ENCODE measurements at places on chromosomes 2 and 18.

DNA sequence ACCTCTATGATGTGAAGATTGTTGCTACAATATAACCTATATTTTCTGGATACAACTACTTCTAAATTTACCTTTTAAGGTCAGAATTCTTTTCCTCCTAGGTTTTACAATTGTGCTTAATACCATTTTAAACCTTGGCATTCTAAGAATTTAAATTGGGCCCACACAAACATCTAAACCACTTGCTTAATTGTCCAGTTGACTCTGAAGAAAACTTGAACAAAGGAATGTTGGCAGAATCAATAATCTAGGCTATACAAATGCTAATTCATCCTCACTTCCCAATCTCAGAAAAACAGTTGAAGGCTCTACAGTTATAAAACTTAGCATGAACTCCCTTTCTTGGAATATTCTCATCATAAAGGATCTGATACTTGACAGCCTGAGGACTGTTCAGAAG is 84.3 kb downstream of the RPRM start:
- no peak for DNase-seq

GRCh38 chr2:101675512-101675911 is 22.0 kb upstream of the MAP4K4 start:
- no peak for DNase-seq

- no peak for DNase-seq
These were observed 89.1 kb downstream of the ZEB2 start for GRCh38 chr2:144430722-144431391.

DNA sequence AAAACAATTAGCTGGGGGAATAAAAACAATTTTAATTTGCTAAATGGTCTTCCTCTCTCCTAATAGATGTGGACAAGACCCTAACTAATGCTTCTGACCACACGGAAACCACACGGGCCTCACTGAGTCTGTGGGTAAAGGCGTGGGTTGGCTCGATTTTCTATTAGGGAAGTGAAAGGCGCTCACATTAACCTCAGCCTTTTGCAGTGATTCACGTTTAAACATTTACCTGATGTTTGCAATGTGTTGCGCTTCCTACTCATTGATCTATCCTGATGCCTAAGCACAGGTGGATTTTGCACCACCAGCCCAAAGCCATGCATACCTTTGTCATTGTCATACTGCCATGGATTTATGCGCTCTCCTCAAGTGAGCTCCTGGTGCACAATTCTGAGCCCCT is 35.6 kb upstream of the NRP2 start:
- no peak for DNase-seq

DNA sequence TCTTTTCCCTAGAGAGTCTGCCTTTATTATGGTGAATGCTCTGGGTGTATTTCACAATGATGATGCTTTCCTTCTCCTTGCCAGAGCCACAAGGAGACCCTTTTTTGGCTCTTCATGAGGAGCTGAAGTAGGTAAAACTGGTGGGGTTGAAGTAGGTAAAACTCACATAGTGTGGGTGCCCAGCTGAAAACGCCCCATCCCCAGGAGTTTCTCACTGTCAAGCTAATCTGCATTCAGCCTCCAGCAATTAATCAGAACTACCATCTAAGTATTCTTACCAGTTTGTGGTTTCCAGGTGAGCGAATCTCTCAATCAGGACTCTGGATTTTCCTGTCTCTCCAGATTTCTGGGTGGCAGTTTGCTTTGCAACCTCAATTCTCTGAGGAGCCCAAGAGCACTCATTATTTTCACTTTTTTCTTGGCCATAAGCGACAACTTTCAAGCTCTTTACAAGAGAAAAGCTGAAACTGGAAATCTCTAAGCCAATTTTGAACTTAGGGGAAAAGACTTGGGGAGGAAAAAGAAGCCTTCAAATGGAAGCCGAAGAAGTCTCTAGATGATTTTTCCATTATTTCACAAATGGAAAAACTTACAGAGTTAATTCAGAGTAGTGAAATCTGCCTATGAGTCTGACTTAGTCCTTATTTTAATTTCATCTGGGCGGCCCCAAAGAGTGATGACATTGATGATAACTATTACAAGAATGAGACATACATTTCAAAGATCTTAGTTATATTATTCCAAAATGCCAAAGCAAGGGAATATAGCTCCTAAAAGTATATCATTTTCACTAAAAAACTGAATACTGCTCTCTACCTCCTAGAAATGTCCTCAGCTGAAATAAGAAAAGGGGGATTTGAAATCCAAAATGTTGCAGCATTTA is 121.4 kb upstream of the MAP3K20 start:
- DNase-seq = no peak

GRCh38 chr2:190649798-190650390 is 1.0 kb downstream of the NAB1 start:
- no peak for DNase-seq

DNA sequence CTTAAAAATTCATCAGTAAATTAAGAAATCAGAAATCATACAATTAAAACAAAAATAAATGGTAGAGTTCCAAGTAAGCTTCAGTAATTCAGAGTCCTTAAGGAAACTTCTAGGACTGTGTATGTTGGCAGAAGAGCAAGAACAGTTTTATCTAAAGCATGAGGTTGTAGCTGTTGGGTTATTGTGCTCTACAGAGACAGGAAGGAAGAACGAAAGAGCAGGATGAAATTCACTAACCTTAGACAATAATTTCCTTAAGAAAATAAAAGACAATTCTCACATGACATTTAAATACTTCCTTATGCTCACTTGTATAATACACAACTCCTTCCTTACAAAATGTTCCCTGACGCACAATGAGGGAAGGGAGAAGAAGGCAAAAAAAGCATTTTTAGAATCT is 133.4 kb downstream of the STK39 start:
- DNase-seq = no peak

GRCh38 chr2:40450796-40451430 is 977 bp downstream of the SLC8A1 start:
- no peak for DNase-seq

DNA sequence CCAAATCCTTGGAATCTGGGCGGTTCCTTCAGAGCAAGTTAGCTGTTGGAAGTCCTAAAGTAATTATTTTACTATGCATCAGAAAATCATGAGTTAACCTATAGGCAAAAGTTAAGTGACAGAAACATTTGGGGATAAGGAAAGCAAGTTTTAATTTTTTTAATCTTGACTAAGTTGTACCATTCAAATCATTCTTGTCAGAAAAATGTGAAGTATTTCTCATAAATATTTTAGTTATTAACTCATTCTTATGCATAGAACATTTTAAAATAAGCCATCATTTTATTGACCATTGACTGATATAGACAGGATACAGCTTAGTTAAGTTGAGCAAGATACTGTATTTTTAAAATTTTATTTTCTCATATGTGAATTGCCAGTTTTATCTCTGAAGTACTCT is 98.2 kb upstream of the FOSL2 start:
- DNase-seq = no peak

DNA sequence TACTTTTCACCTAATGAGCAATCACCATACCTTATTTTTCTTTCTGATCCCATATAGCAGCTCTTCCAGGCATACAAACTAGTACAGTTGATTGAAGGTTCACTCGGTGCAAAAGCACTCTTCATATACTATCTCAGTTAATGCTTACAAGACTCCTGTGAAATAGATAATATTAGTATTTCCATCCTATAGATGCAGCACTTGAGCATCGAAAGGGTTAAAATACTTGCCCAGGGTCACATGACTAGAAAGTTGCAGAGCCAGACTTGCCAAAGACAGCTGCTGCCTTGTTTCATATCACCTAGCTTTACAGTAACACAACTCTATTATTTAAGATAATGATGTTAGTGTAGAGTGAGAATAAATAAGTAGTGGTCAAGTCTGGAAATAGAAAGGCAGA is 466.0 kb upstream of the TNP1 start:
- no peak for DNase-seq

- no peak for DNase-seq
These were observed 98.6 kb downstream of the KCNS3 start for GRCh38 chr2:17976871-17977746.

GRCh38 chr2:233240897-233241296 is 10.6 kb upstream of the ATG16L1 start:
- DNase-seq = no peak

DNA sequence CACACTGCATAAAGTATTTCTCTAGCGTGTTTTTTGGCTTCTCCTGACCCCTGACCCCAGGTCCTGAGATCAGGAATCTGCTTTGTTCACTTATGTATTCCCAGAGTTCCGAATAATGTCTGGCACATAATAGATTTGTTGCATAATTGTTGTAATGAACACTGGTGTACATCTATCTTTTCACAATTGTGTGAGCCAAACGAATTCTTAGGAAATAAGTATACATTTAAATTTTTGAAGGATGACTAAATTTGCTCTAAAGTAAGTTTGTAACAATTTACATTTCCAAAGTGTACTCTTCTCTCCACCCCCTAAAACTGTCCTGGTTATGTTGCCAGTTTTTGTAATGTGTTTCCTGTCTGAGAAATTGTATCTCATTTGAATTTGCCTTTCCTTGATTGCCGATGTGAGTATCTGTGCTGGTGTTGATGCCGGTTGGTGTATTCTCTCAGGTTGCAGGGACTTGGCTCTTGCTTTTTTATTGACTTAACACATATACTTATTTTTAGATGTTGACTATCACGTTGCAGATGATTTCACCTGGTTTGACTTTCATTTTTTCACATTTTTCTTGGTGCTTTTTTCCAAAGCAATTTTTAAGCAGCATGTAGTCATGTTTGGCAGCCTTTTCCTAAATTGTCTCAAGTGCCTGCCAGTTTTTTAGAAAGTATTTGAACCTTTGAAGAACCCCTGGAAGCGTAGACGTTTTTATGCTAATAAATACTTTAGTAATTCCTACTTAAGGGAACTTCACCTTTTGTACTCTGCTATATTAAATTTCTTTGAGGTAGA is 16.1 kb upstream of the FARP2 start:
- no peak for DNase-seq

- DNase-seq = no peak
These were observed 252.1 kb downstream of the ZNF521 start for GRCh38 chr18:25099895-25100294.

- DNase-seq = peak; percentile 81
These were observed 3.0 kb upstream of the GBX2 start for GRCh38 chr2:236171181-236171679.

DNA sequence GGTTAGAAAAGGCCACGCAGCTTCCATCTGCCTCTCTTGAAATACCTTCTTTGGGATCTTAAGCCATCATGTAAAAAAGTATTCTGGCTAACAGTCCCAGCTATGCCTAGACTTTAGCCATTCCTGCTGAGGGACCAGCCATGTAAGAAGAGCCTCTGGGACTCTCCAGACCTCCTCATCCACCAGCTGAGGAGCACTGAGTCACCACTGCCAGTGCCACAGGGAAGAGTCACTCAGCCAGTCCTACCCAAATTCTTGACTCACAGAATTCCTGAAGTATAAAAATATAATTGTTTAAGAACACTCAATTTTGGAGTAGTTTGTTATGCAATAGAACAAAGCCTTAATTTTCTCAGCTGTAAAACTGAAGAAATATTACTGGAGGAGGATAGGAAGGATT is 436.7 kb downstream of the ZEB2 start:
- no peak for DNase-seq

GRCh38 chr2:6184532-6185292 is 492.5 kb downstream of the SOX11 start:
- DNase-seq = no peak

- DNase-seq = no peak
These were observed 80.1 kb upstream of the MAP3K20 start for GRCh38 chr2:172995323-172996244.

DNA sequence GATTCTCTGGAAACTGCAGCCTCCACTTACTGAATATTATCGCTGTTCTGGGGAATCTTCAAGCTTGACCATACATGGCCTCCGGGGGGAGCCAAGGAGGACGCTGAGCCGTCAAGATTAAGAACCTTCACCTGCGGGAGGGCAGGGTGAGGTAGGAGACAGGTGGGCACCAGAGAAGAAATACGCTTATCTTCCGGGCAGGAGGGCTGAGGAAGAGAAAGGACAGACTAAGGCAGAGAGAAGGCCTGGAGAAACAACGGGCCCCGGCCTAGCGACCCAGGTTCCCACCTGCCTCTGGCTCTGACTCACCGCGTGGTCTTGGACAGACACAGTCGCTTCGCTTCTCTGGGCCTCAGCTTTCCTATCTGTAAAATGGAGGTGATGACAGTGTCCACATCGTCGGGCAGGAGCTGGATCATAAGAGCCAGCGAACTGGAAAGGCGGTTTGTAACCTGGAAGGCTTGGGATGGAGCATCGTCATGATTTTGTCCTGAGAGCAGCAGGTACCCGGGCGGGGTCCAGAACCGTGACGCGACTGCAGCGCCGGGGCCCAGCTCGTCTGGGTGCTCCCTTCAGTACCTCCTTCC is 659 bp downstream of the ZNF142 start:
- no peak for DNase-seq

- DNase-seq = no peak
These were observed 303.9 kb downstream of the EIPR1 start for GRCh38 chr2:3073704-3074103.

- no peak for DNase-seq
These were observed 372.5 kb downstream of the RBM43 start for GRCh38 chr2:150889141-150889540.

DNA sequence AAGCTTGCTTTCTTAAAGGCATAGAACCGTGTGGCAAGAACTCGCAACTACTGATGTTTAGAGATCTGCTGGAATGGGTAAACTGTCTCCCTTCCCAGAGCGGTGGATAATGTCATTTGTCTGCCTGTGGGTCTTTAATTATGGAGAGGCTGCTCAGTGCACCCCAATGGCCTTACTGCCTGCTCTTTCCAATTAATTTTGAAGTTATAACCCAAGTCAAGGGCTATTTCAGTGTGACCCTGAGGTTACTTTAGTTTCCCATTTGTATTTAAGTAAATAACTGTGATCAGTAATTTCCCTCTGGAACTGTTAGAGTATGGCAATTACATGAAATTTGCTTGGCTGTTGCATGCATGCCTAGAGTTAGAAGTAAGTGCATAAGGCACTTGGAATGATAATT is 48.9 kb upstream of the LYPD6 start:
- no peak for DNase-seq

DNA sequence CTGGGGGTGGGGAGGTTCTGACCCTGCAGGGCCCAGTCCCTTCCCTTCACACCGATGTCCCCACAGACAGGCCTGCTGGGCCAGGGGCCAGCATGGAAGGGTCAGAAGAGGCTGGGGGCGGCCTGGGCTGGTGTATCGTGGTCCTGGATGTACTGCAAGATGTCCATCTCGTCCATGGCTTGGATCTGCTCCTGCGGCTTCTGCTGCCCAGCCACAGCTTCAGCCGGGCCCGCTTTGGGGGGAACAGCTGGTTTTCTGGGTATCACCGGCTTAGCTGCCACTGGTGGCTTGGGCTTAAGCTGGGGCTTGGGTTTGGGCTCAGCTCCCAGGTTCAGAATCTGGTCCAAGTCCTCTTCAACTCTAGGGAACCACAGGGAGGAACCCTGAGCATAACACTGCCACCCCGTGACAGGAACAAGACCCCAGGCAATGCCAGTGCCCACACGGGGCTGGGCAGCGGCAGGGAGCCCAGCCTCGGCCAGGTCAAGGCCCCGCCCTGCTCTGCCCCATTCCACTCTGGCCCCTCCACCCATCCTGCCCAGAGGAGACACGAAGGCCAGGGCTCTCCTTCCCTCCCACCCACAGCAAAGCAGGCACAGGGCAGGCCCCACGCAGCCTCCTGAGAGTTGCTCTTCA is 31.9 kb downstream of the HS1BP3 start:
- peak; percentile 84 for DNase-seq

All from mesenteric fat pad (tissue), 1 donor.